ENCODE measurements at places on chromosomes 12 and 14.

DNA sequence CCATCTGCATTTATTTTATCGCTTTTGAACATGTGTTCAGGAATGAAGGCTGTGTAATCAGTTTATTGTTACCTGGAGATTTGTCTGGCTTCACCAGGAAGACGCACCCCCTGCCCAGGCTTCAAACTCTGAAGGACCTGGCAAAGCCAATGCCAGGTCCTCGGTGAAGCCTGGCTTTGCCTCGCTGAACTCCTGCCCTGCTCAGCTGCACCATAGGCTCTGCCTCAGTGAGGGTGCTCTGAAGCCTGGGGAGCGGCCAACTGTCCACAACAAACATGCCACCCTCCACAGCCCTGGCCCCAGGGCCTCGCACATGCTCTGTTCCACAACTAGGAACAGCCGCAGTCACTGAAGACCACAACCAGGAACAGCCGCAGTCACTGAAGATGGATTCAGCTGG lies 66.9 kb downstream of the NTF3 start:
- no peak for DNase-seq

- no peak for DNase-seq
Measured at GRCh38 chr14:37399517-37399916, 195.5 kb downstream of the FOXA1 start.

DNA sequence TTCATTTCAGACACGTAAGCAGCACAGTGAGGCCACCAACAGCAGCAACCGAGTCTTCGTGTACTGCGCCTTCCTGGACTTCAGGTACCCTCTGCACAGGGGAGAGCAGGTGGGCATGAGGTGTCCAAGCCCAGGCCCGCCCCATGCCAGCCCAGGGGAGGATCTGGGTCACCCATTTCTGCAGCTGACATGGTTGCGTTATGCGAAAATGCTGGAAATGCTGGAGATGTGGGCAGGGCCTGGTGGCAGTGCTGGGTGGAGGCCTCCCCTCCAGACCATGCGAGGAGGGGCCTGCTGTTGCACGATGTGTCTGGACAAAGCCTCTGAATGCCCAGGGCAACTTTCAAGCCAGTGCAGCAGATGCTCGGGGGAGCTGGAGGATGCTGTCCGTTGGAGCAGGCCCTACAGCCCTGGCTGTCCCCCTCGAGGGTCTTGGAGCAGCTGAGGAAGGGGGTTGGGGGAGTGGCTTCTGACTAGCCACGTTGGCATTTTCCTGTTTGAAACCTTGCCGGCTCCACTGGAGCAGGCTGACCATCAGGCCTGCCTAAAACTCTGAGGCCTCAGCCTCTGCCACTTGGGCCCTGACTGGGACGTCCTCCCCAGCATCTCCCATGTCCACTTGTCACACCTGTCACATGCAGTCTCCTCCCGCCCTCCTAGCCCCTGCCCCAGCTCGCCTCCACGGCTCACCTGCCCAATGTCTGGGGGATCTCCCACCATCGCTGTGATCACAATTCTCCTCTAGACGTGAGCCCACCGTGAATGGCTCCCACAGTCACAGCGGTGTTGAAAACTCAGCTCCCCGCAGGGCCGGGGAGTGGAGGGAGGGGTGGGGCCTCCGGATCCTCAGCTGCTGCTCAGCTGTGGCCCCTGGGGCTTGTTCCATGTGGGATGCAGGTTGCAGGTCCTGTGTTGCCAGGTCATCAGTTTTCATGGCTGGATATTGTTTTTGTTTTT lies 123.4 kb downstream of the ADGRD1 start:
- no peak for DNase-seq

GRCh38 chr12:94264736-94265485 lies 116.5 kb downstream of the PLXNC1 start:
- DNase-seq: no peak

DNA sequence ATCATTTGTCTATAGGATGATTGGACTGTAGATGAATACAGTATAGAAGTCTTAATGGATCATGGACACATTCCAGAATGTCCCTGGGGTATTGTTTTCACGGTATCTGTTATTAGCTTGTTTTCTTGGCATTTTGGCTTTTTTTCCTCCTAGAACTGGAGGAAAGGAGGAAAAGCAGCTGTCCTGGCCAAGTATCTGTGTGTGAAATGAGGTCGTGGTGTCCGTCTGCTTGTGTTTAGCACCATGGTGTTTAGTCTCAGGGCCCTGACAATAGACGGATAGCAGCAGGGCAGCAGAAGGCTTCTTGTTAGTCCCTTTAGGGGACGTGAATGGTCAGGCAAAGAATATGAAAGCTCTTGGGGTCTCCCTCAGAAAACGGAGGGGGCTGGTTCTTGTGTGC lies 21.2 kb downstream of the FGF6 start:
- DNase-seq: no peak

DNA sequence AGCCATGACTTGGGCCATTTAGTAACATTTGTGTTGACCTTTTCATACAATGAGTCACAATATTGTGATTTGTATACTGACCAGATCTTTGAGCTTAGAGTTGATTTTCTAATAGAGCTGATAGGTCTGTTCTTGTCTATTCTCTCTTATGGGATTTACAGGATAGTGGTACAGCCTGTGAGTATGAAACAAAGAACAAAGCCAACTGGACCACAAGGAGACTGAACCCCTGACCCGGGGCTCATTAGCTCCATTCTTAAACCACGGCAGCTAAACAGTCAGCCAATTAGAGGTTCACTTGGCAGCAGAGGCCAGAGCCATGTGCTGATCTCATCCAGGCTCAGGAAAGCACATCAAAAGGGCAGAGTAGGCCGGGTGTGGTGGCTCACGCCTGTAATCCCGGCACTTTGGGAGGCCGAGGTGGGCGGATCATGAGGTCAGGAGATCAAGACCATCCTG lies 59.1 kb upstream of the GNPNAT1 start:
- DNase-seq: no peak

DNA sequence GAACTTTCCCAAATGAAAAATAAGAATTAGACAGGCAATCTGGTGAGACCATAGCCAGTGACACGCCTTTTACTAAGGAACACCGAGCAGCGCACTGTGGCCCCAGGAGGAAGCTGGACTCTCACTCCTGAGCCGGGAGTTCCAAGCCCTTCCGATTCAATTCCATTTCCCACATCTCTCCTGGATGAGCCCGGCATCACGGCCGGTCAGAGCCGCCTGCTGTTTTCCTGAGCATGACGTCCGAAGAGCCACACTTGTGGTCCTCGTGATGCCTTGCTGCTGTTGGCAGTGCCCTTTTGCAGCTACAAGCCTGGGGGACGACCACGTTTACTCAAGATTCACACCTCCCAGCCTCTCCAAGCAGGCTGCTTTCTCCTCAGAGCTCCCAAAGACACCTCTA lies 40.8 kb downstream of the FBXL14 start:
- no peak for DNase-seq

- DNase-seq: no peak
Measured at GRCh38 chr14:94648801-94649200, 36.6 kb downstream of the SERPINA3 start.

DNA sequence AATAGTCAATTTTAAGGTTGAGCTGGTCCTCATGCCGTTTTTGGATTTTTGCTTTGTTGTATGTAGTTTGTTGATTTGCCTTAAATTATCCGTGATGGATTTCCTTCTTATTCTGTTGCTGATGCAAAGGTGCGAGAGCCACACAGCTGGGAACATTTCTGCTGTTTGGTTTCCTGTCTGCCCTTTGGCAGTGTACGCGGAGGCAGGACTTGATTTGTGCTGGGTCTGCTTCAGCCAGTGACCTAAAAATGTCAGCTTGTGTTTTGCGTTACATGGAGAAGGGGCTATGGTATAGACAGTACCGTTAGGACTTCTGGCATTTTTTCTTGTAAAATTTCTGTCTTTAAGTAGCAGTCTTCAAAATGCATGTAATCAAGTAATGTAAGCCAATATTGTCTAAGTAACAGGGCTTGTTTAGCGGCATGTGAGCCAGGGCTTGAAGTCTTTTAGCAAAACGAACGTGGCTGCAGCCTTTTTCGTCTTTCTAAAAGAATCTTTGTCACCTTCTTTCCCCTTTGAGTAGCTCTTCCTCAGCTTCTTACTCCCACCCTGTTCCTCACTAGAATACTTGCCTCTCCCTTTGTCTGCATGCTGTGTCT lies 18.2 kb upstream of the RD3L start:
- DNase-seq: no peak

All from left renal pelvis (tissue), 4 donors.